Activated T-cell treated with anti-CD3 and anti-CD28 coated beads, Interleukin-2, amount 50 U/mL, for 24 hours (primary cell): ENCODE measurements at places on chromosomes 3 and 15.

DNA sequence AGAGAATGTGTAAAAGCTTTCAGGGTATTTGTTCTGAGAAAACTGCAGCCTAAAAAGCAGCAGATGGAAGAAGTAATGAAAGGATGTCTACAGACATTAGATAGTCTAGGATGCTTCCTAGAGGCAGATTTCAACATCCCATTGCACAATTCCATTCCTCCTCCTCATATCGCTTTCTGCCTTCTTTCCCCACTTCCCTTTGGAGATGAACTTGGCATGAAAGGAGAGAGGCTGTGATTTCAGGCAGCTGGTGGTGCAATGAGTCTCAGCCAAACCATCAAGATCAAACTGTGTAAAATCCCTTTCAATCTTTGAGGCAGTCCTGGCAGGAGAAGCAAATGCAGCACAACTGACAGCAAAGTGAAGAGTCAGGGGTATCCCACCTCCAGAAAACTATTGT, 438.7 kb upstream of the KCNMB2 start:
- DNase-seq = no peak

DNA sequence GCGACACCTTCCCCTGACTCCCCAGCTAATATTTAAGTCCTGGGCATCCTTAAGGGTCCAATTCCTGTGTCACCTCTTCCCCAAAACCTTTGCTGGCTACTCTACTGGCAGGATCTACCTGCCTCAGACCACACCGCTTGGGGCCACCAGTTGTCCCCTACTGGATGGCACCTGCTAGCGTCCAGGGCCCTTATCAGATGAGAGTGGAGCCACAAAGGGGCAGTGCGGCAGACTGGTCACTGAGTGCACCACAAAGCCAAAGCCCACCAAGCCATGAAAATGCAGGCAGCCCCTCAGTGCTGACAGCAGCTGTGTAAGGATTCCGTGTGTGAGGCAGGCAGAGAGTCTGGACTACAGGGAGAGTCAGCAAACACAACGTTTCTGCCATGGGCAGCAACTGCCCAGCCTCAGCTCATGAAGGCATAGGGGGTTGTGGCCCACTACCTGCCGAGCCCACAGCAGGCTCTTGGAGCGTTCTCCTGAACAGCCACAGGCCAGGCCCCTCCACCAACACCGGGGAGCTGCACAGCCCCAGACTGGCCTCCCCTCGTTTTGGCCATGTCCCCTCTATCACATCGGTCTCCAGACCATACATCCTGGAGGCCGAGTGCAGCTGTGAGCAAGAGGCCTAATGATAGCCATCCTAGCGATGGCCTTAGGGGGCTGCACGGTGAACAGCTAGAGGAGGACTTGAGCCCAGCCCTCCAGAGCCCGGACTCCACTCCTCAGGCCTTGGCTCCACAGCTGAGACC, 32.3 kb downstream of the ALDH1L1 start:
- DNase-seq = peak; percentile 15

DNA sequence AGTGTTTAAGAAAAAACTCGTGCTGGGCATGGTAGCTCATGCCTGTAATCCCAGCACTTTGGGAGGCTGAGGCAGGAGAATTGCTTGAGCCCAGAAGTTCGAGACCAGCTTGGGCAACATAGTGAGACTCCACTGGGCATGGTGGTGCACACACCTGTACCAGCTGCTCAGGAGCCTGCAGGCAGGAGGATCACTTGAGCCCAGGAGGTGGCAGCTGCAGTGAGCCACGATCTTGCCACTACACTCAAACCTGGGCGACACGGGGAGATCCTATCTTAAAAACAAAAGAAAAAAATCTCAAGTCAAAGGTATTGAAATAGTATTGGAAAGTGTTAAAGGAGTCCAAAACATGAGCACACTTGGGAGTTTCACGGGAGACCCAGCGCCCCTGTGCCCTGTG, 14.0 kb downstream of the KLF13 start:
- DNase-seq = peak; percentile 32

GRCh38 chr3:193554811-193555210, at the start of gene ATP13A4:
Gene ATP13A4 (minus strand): TSS chr3:193554895. CDS start chr3:193554799, 96 bp downstream.
- no peak for DNase-seq

DNA sequence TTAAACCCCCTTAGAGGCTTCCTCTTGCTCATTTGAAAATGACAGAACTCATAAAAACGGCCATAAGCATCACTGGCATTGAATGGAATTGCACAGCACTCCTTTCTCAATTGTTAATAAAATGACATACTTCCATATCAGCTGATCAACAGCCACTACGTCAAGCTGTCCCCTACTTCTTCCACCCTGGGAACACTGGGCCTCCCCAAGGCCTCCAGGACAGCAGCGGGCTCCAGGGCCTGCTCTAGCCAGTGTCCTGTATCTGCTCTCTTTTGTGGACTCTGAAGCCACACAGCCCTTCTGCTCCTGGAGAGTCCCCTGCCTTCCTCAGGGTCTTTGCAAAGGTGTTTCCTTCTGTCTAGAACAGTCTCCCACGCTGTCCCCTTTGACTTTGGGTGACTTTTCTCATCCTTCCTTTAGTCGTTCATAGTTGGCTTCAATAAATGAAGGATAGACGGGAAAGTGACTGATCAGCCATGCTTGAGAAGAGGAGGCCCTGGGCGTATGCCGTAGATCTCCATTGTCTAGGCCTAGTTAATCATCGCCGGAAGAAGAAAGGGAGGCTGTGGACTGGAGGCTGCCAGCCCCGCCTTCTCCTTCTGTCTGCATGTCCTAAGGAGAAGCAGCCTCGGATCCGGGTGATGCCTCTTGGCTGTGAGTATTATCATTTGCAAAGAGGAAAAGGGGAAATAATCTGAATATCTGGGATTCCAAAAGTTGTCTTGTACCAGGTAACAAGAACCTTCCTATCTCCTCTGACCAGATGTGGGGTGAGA, 4.7 kb upstream of the THSD4 start:
- no peak for DNase-seq

GRCh38 chr3:131730581-131730980, 227.8 kb upstream of the MRPL3 start:
- DNase-seq = no peak

DNA sequence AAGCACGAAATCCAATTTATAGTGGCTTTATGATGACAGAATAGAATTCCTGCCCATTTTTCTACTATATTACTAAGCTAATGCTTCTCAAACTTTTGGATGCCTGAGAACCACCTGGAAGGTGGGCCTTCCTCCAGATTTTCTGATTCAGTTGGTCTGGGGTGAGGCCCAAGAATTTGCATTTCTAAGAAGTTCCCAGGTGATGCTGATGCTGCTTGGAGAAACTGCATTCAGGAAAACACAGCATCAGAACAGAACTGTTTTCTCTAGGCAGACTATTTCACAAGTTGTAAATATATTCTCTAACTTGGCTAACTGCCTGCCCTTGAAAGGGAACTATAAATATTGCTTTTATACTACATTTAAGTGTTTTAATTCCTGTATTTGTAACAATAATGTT, 644.9 kb upstream of the DPPA4 start:
- no peak for DNase-seq

- no peak for DNase-seq
Observed at GRCh38 chr3:67458896-67459530, 195.4 kb downstream of the SUCLG2 start.

- DNase-seq = no peak
Observed at GRCh38 chr3:43695863-43696262, 5.1 kb downstream of the ABHD5 start.

GRCh38 chr3:157542711-157543500, 39.7 kb upstream of the VEPH1 start:
- no peak for DNase-seq

DNA sequence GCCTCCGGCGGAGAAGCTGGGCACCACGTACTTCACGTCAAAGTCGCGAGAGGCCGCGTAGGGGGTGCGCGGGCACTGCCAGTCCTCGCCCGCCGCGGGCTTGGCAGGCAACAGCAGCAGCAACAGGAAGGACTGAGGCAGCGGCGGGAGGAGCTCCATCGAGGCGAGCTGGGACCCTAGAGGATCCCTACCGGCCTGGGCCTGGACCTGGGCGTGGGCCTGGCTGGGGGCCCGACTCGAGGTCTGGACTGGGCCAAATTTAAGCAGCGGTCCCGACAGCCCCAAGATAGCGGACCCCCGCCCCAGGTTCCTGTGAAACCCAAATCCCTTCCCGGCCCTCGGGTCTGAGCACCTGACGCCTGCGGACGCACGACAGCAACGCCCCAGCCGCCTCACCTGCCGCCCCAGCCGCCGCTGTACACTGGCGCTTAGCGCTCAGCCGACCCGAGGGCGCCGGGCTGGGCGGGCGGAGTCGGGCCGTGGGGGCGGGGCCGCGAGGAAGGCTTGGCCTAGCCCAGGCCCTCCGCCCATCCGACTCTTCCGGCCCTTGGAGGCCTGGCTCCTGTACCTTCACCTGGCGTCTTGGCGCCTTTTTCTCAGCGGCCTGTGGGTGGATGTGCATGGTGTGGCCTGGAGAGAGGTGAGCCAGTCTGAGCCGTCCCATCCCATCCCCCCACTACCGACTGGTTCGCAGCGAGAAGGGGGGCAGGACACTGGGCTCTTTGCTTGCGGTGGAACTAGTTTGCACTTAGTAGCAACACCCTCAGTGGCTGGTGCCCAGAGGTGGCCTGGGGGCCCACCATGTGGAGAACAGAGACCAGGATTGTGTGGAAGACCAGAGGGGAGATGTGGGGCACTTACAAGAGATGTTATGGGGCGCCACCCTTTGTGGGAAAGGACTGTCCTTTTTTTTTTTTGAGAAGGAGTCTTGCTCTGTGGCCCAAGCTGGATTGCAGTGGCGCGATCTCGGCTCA, at the start of gene MST1R:
MST1R (minus strand) TSS at position 423 of the 974 bp plus-strand sequence; CDS start at position 159, 264 bp downstream.
- DNase-seq = peak; percentile 88

DNA sequence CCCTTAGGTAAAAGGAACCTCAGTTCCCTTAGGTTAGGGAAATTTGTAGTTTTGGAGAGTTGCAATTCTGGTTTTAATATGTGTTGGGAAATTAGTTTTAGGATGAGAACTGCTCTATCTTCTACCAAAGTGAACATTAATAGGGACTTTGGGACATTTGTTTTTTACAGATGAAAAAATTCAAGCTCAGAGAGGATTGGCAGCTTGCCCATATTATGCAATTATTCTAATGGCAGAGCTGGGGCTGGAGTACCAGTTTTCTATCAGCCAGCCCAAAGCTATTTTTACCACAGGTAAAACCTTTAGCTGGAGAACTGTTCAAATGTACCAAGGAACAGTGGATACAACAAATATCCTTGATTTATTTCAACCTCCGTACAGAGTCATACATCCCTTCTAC, 127.0 kb downstream of the CPNE4 start:
- no peak for DNase-seq

DNA sequence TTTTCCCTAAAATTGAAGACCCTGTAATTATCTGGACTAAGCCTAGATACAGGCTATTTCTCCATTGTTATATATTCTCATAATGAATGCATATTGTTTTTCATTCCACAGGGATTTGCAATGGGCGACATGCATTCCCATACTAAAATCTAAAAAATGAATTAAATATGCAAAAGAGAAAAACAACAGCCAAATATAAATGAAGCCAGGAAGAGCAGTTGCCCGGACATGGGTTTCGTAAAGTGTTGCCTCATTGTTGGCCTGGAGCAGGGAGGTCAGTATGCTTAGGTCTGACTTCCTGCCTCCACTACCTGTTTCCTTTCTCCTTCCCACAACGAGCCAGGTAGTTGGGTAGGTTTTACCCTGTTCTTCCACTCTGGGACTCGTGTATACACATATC, 27.1 kb upstream of the SLCO3A1 start:
- DNase-seq = no peak

- no peak for DNase-seq
Observed at GRCh38 chr3:16148783-16149182, 25.7 kb upstream of the GALNT15 start.

- DNase-seq = no peak
Observed at GRCh38 chr3:29901097-29901496, 620.2 kb downstream of the RBMS3 start.

DNA sequence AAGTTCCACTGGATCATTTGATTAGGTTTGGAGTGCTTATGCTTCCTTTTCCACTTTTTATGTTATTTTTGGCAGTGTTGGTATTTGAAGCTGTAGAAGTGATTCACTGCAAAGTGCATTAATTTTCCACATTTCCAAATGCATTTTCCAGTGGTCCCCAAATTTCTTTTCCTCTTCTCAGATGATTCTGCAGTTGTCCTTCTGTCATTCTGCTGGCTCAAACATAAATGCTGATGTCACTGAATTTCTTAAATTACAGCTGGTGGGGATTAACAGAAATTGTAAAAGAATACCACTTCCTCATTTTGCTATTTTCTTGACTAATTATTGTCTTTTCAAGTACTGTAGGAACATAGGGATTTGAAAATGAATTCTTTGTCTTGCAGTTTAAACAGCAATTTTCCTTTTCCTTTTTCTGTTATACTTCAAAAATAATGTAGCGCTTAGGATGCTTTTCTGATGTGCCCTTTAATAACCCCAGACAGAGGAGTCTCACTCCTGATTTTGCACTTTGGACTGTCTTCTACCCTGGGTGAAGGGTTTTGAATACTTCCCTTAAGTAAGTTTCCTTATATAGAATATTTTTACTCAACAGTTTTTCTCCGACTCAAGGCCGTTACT, 25.0 kb downstream of the MITF start:
- no peak for DNase-seq

GRCh38 chr15:63487076-63487757, 17.2 kb upstream of the USP3 start:
- peak; percentile 93 for DNase-seq

GRCh38 chr3:189727898-189728297, 96.7 kb downstream of the TP63 start:
- DNase-seq = no peak

- no peak for DNase-seq
Observed at GRCh38 chr3:14524311-14524711, 15.8 kb downstream of the GRIP2 start.

GRCh38 chr3:133695560-133696171, 33.9 kb upstream of the TOPBP1 start:
- DNase-seq = no peak

DNA sequence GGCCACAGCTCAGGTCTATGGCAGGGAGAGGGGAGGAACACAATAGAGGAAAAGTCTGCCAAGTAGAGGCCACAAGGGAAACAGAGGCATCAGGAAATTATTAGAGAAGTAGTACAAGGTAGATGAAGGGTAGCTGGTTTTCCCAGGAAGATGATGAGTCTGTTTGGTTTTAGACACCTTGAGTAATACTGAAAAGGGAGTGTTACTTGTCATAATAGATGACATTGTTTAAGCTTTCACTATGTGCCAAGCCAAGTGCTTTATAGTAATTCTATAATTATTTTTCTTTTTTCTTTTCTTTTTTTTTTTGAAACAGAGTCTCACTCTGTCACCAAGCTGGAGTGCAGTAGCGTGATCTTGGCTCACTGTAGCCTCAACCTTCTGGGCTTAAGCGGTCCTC, 13.7 kb downstream of the PXK start:
- DNase-seq = no peak

- DNase-seq = no peak
Observed at GRCh38 chr3:149489060-149489690, 14.7 kb downstream of the TM4SF4 start.

GRCh38 chr15:82570721-82571508, 30.7 kb upstream of the RPS17 start:
- no peak for DNase-seq

DNA sequence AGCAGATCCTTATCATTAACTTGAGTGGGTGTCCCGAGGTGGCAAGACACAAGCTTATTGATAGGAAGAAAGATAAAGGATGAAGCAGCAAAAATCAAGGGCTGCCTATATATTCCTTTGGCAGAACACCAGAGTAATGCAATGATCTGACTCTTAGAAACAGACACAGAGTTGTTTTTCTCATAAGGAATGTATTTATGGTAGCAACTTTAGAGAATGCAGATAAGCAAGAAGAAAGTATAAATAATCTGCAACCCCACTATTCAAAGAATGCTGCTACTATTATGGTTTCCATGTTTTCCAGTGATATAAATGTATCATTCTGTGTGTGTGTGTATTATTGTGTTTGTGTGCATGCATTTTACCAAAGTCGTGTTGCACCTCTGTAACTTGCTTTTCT, 208.3 kb downstream of the THSD4 start:
- DNase-seq = no peak

- no peak for DNase-seq
Observed at GRCh38 chr3:168416446-168416845, 320.7 kb upstream of the GOLIM4 start.
